Bronchial epithelial cell (primary cell): ENCODE measurements at places on chromosomes 3 and 15.

GRCh38 chr3:156368189-156368588 is 186.7 kb downstream of the SSR3 start:
- DNase-seq, result no peak

GRCh38 chr3:141498598-141499223 is 11.9 kb downstream of the RASA2 start:
- DNase-seq, result no peak

DNA sequence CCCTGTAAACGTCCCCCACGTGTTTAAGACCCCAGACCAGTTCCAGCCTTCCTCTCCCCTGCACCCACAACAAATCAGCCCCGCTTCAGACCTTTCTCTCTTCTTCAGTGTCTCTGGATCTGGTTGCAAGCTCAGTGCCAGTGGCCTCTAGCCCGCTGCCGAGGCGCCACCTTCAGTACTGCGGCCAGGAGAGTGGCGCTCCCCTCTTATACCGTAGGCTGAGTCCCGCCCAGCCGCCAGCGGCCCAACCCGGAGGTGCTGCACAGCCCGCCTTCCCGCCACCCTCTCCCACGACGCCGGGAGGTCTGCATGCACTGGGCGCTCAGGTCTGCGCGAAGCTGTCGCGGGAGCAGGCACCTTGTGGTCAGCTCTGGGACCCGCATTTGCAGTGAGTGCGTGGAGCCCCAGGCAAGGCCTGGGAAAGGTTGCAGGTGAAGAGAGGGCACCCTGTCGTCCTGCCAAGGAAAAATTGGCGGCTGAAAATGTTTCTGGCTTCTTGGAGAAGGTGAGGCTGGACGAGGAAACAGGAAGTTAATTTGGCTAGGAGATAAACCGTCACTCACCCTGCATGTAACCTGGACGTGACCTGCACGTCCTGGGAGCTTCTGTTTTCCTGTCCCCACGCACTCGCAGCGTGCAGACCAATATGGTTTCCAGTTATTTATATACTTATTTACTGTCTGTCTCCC is at the start of gene C2CD4B:
Gene C2CD4B (minus strand): TSS at position 182 of the 689 bp plus-strand sequence. CDS start 301 bp downstream, outside the sequence.
- DNase-seq, result no peak

DNA sequence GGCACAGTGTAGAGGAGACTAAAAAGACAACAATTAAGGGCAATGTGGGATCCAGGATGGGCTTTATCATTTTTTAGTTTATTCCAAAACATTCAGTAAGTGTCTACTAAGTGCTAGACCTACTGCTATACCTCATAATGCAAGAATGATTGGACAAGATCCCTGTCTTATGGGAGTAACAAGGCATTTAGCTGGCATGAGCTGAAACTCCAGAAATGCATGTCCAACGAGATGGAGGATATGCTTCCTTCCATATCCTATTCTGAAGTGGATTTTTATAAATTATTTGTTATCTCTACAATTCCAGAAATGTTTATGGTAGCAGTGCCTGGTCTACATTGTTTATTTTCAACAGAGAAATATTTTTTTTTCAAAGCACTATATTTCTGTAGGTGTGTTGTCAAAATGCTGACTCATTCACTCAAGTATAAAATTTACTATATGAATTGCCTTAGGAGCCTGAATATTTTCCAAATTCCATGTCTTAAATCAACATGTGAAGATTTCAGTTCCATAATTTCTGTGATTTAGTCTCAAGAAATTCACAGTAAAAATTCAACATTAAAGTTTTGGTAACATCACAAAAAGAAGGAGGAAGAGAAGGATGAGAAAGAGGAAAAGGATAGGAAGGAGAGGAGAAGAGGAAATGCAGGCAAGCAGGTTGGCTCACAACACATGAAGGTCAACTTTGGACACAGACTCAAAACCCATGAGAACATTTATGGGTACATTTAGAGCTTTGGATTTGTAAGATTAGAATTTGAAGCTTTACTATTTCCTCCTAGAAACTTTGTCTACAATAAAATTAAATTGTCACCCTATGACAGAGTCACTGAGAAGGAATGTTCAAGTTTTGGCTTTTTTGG is 88.6 kb downstream of the P3H2 start:
- DNase-seq, result no peak
